Fibroblast of skin of left quadriceps (primary cell): ENCODE measurements at places on chromosomes 7 and 10.

GRCh38 chr7:139297795-139298194 lies 43.3 kb upstream of the FMC1 start:
- no peak for DNase-seq

- no peak for DNase-seq
These were observed 251.0 kb upstream of the NPSR1 start for GRCh38 chr7:34406848-34407530.

DNA sequence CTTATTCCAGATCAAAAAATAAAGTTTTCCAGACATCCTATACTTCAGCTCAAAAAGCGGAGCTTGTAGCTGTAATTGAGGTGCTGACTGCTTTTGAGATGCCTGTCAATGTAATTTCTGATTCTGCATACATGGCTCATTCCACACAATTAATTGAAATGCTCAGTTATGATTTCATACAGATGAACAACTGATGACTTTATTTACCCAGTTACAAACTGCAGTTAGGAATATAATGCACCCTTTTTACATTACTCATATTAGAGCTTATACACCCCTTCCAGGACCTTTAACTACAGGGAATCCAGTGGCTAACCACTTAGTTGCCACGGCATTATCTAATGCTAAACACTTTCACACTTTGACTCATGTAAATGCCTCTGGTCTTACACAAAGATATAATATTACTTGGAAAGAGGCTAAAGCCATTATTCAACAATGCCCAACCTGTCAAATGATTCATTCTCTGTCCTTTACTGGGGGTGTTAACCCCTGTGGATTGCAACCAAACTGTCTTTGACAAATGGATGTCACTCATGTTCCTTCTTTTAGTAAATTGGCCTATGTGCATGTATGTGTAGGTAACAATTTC lies 147.3 kb downstream of the ZNF33B start:
- DNase-seq, result no peak

GRCh38 chr7:7576344-7576743 lies 9.7 kb downstream of the MIOS start:
- DNase-seq, result no peak

DNA sequence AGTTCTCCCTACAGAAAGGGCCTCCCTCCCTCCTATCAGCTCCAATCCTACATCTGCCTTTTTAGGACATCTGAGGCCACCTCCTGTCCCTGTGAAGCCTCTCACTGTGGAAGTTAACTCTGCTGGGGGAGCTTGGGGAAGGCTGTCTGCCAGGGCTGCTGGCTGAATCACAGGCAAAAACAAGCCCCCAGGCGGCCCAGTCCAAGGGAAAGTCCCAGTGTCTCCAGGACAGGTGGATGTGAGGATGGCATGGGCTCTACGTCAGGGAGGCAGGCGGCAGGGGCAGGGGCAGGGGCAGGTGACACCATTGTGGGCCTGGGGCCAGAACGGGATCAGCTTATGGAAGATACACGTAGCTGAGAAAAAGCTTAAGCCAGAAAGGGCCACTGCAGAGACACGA lies 240.2 kb downstream of the MAD1L1 start:
- no peak for DNase-seq

- no peak for DNase-seq
These were observed 36.3 kb downstream of the FOXL3 start for GRCh38 chr7:326273-326672.

GRCh38 chr7:95632609-95633008 lies 36.3 kb upstream of the PDK4 start:
- no peak for DNase-seq

- DNase-seq, result no peak
These were observed 871.1 kb downstream of the LRMDA start for GRCh38 chr10:76302481-76302880.

- DNase-seq, result peak; percentile 29
These were observed 151.5 kb downstream of the JAZF1 start for GRCh38 chr7:28029051-28029450.

- no peak for DNase-seq
These were observed 17.3 kb downstream of the MLXIPL start for GRCh38 chr7:73606801-73607691.

- peak; percentile 20 for DNase-seq
These were observed 17.6 kb downstream of the CDNF start for GRCh38 chr10:14820010-14820774.

- no peak for DNase-seq
These were observed 16.6 kb downstream of the TAS2R40 start for GRCh38 chr7:143238289-143238980.

- no peak for DNase-seq
These were observed 459 bp downstream of the SUGCT start for GRCh38 chr7:40135317-40135610.

DNA sequence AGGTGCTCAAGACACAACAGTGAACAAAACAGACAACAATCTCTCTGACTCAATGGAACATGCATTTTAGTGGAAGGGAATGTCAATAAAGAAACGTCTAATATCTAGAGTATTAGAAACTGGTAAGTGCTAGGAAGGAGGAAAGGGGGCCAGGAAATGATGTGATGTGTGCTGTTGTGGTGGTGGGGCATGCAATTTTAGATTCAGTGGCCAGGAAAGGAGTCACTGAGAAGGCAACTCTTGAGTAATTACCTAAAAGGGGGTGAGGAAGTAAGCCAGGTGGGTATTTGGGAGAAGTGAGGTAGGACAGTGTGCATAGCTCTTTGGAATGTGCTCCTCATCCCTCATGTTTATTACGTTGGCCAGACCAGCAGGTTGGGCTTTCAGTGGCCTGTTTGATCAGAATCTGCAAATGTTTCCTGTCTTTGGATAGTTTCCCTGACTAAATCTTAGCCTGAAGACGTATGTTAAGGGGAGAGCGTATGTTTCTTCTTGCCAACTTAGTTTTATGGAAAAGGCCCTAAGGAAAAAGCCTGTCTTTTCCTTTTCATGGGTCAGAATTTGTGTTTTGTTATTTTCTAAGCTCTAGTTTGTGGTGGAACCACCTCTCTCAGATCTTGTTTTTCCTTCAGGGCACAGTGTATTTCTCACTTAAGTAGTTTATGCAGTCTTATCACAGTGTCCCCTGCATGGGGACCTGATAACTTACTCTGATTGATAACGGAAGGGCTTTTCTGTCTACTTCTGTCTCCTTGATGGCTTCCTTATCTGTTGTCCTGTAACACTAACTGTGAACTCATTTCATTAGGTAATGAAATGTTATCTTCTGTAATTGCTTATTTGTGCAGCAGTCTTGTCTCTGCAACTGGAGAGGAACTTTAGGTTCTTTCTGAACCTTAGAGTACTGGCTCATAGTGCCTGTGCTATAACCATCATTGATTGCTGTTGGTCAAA lies 203.7 kb downstream of the AUTS2 start:
- no peak for DNase-seq

GRCh38 chr10:11387551-11388222 lies 223.8 kb downstream of the USP6NL start:
- DNase-seq, result no peak

DNA sequence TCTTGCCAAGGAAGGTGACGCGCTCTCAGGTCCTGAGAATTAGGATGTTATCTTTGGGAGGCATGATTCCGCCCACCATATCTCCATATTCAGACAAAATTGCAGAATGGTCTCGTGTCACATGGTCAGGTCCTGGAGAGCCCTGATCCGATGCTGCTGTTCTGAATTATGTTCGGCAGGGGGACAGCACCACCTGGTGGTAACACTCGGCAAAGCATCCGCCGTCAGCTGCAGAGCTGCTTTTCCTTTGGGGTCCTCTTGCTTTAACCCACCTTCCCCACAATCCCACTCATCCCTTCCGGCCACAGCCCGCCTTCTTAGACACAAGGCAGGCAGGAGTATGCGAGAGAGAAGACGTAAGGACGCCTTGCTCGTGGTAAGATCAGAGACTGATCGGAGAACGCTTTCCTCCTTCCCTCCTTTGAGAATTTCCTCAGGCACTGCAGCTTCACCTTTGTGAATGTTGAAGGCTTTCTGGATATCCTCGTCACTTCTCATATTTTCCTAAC lies 327.8 kb upstream of the C7orf33 start:
- peak; percentile 22 for DNase-seq
